ENCODE measurements at places on chromosomes 11 and 22. TPM values are rescaled to one million over a fixed set of nuclear protein-coding genes. Genes with fewer than 3 reads are reported as not detected.

Gene WT1
- total RNA-seq = 8.6 TPM

Gene C11orf87
- not detected for total RNA-seq

Gene VPREB1
- total RNA-seq = not detected

Gene CATSPERZ
- total RNA-seq = not detected

Gene CCDC87
- 1.1 TPM for total RNA-seq
